Retina (tissue), 1 donor: ENCODE measurements at places on chromosomes 4 and X.

DNA sequence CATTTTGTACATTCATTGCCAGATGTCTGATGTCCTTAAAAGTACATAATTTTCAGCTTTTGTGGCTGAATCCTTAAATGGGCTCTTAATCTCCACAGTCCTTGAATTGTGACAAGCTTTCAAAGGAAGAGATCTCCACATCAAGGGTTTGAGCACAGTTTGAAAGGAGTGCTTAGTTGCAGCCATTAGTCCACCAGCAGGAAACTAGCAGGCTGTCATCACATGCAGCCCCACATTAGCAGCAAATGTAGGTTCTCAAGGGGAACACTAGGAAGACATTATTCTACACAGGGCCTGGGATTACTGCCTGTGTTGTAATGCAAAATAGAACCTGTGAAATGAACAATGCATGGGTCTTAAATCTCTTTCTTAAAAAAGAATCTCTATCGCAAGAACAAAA is 173.2 kb downstream of the CBLL2 start:
- no peak for DNase-seq

DNA sequence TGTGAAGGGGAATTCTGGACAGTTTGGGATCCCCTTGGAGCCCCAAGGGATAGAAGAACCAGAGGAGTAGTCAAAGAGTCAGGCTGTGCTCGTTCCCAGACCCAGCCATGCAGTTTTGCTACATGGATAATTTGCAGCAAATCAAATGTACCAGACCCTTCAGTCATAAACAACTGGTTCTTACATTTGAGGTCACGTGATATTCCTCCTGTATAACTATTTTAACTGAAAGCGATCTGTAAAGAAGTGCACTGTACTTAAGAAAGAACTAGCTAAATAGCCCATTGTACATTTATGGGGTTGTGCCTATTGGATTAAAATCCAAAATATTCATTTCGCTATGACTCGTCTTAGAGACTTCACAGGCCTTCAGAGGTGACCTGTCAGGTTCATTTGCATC is 550.2 kb upstream of the TENM3 start:
- no peak for DNase-seq

DNA sequence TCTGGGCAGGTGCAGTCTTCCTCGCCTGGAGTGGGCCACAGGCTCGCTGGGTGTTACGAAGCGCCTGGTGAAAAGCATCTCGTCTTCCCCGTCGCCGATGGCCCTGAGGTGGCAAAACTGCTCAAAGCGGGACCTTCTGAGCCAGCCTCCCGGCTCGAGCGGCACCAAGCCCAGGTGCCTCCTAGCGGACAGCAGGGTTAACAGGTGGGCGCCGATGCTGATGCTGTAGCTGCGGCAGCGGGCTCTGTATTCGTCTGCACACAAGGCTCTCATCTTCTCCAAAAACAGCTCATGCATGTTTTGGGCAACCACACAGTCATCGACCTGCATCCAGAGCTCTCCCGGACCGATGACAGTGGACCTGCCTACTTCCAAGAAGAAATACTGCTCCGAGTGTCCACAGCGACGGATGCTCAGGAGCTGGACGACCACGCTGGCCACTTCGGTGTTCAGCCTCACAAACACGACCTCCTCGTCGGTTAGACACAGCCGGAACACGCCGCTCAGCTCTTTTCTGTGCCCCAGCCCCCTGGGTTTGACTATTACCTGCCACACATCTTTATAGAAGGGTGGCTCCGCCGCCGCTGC is 1.2 kb downstream of the IRS4 start:
- DNase-seq: peak; percentile 58

- DNase-seq: no peak
Observed at GRCh38 chr4:151667666-151668065, 93.1 kb downstream of the GATB start.

GRCh38 chr4:7815562-7815961 is 124.1 kb downstream of the AFAP1 start:
- no peak for DNase-seq

DNA sequence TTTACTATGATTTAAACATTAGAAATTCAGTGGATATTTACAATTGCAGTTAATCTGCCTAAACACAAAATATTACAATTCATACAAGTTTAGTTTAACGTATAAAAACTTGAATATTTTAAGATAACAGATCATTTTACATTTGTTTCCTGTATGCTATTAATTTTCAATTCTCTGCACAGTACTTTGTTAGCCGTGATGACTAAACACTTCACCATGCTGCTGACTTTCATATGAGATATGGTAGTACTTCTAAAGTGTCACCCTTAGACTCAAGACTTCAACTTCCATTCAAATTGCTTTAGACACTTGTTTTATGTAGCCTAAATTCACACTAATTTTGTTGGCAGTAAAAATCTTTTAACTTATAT is 1646.4 kb upstream of the ADGRL3 start:
- DNase-seq: no peak

DNA sequence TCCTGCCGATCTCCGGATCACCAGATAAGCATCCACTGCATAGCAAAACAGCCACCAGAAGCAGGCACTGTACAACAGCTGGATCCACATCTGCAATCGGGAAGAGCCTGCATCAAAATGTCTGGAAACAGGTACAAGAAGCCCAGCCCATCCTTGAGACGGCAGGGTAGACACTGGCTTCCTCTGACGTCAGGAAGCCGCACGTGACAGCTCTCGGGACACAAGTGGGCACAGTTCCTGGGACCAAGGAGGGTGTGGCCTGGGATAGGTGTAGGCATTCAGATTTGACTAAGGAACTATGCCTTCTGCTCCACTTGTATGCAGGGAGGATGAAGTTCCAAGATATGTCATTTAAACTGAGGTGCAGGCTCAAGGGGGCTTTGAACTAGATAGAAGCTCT is 6.3 kb downstream of the GPR143 start:
- no peak for DNase-seq

DNA sequence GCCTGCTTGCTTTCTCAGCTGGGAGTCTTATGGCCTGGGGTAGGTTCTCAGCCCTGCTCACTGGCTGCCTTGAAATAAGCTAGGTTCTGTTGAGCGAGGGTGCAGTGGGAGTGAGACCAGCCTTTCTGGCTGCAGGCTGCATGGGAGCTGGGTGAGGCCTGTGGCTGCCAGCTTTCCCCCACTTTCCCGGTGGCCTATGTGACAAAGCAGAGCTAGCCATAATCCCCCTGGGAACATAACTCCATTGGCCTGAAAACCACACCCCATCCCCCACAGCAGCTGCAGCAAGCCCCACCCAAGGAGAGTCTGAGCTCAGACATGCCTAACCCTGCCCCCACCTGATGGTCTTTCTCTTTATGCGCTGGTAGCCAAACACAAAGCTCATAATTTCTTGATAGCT is 118.9 kb downstream of the KLHL4 start:
- no peak for DNase-seq

- DNase-seq: no peak
Observed at GRCh38 chrX:136219893-136220292, 31.3 kb downstream of the MAP7D3 start.

- DNase-seq: no peak
Observed at GRCh38 chr4:168449719-168450452, 30.4 kb downstream of the DDX60L start.

DNA sequence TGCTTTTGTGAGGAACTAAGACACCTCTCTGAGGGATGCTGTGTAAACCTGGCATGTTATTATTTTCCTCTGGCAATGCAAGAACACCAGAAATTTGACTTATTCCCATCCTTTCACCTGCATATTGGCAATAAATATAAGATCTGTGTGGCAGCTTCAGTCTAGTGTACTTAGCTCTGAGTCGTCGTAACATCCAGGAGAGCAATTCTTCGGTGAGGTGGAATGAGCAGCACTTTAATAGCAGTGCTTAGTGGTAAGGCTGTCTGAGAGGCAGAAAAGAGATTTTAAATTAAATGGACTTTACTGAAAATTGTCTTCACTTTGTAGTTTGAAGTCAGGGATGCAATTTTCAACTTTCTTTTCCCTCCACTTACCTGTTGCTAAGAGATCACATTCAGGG is 344.9 kb downstream of the PCDH7 start:
- no peak for DNase-seq

GRCh38 chr4:14415146-14415545 is 587.1 kb upstream of the CPEB2 start:
- DNase-seq: no peak
